ENCODE measurements at places on chromosomes 7 and 10. TPM values are rescaled to one million over a fixed set of nuclear protein-coding genes. Genes with fewer than 3 reads are reported as not detected.

DNA sequence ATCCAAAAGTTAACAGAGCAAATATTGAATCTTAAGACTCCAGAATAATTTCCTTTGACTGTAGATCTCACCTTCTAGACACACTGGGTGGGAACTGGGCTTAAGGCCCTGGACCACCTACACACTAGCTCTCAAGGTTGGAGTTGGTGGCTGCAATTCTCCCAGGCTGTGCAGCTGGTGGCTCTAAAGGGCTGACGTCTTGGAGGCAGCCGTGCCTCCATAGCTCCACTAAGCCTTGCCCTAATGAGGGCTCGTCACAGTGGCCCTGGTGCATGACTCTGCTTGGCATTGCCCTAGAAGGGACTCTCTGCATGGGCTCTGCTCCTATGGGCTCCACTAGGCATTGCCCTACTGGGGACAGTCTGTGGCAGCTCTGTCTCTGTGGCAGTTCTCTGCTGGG is 1005.2 kb downstream of the CCSER2 start:
- DNase-seq: no peak

The LBX1 gene
- not detected for total RNA-seq

The ZNF800 gene
- 44.0 TPM for total RNA-seq

The KIF11 gene
- total RNA-seq: 113 TPM

The ARHGAP21 gene
- 44.9 TPM for total RNA-seq

- no peak for DNase-seq
Measured at GRCh38 chr7:10845225-10845624, 128.4 kb upstream of the PHF14 start.

DNA sequence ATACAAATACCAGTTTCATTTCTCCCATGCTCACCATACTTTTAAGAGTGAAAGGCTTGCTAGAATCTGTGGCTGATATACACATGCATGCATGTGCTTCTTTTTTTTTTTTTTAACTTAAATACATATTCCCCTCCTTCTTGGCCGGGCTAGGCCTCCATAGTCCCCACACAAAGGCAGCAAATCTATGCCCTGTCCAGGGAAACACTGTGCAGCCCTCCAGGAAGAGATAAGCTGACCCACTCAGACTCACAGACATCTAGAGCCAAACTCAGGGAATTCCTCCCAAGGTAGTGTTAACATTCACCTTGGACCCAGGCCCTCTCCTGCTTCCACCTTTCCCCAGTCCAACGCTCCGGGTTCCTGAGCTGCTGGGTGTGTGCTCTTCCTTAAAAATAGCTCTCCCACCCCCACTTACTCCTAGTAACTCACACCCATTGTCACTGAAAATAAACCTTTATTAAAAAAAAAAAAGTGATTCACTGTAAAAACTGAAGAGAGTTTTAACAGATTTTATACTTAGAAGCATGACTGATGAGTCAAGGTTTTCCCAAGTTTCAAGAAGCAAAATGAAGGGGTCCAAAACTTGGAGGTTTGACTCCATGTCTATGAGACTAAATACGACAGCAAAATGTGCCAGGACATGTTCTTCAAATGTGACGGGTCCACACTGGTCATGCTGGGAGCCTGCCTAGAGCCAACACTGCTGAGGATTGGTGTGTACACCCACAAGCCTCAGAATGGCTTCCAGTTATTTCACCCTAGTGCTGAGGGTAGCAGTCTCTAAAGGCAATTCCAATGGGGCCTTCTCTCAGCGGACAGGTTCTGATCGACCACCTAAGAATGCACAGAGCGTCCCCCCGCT is 159.5 kb downstream of the GLI3 start:
- DNase-seq: no peak

DNA sequence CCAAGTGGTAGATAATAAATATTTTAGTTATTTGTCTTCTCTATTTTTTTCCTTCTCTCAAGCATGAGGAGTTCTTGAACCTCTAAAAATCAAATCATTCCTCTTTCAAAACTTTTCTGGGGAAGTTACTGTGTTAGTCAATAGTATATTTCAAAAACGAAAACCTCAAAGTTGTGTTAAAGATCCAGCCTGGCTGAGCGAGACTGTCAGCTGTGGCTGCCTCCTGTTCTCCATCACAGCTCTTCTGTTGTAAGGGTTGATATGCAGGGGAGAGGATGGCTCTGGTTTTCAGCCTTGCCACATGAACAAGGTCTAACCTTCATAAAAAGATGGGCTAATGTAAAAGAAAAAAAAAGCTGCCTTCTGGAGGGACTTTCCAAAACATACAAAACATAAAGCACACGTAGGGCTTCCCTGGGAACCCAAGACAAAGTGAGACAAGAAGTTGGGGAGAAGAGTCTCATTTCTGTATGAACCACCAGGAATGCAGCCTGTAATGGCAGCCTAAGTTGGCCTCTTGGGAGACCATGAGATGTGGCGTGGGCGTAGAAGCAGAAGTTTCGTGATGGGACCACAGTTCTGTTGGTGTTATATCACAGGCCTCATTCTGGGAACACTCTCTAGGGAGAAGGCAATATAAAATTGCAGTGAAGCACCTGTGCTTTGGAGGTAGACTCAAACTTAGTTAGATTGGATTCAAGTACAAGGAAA is 77.9 kb upstream of the FHIP2A start:
- DNase-seq: no peak

- no peak for DNase-seq
Measured at GRCh38 chr10:34313353-34313752, 501.7 kb downstream of the PARD3 start.

DNA sequence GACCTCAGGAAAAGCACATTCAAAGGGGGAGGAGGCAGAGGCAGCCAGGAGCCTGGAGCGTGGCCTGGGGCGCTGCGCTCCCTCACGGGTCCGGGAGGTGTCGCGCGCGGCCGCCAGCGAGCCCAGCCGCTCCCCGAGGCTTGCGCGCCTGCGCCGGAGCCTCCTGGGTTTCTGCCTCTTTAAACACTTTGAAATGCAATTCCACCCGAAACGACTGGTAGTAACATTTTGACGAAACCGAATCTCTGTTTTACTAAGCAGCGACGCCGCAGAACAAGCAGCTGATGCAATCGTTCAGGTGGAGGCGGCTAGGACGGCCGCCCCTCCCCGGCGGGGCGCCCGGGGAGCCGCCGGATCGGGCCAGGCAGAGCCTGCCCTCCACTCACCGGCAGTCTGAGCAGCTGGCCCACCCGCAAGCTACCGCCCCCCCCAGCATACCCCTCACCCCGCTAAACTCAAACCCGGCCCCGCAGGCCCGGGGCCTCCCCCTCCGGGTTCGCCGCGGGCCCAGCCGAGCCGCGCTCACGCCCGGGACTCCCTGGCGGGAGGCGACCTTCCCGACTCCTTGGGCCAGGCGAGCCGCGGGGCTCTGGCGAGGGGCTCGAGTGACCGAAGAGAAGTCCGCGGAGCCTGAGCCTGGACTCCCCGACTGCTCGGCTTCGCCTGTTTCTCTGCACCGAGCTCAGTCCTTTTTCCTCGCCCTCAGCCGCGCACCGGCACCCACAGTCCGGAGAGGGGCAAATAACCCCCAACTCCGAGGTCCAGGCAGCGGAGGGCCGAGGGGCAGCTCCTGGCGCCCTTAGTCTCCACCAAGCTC is 3.2 kb downstream of the MKX start:
- DNase-seq: peak; percentile 81

- no peak for DNase-seq
Measured at GRCh38 chr7:21336743-21337142, 91.1 kb upstream of the SP4 start.

DNA sequence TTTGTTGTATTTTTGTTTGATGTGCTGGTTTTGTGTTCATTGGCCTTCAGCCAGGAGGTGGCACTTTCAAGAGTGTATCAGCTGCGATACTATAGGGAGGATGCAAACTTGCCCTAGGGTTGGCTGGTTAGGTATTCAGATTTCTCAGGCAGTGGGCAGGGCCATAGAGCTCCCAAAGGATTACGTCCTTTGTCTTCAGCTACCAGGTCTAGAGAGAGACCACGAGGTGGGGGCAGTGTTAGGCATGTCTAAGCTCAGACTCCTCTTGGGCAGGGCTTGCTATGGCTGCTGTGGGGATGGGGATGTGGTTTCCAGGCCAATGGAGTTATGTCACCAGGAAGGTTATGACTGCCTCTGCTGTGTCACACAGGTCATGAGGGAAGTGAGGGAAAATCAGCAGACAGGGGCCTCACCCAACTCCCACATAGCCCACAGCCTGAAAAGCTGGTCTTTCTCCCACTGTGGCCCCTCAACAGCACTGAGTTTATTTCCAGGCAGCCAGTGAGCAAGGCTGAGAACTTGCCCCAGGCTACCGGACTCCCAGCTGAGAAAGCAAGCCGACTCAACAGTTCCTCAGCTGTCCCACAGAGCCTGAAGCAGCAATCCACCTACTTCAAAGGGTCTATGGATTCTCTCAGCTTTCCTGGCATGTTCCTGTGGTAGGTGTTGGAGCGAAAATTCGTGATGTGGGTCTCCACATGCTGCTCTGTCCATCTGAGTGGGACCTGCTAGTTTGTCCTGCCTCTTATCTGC is 227.4 kb upstream of the COBL start:
- DNase-seq: no peak

DNA sequence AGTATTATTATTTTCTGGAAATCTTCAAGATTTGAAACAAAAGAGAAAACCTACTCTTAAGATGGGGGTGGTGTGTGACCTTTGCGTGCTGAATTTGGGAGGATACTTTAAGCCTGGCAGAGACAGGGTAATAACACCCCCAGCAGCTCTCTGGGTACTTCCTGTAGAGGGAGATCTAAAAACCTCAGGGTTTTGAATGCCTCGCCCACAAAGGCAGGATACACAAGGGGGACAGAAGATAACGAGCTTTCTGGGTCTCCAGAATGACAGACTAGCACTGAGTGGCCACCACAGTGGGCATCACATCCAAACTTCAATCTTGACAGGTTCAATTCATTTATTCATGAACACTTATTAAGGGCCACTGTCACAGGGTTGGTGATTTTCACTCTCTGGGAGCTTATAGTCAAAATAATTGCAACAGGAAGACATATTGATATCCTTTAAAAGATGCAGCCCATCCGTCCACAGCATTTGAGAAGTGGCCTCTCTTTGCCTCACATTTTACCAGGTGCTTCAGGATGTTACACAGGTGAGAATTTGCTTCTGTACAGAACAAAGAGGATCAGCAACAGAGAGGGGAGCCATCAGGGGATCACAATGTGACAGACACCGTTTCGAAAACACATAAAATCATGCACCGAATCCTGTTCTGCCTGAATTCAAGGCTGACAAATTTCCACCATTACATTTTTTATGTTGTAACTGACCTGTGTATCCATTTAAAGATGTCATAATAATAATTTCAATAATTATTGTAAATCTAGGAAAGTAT is 14.3 kb downstream of the CPA1 start:
- DNase-seq: no peak

- no peak for DNase-seq
Measured at GRCh38 chr7:155705623-155706360, 61.3 kb downstream of the RBM33 start.

DNA sequence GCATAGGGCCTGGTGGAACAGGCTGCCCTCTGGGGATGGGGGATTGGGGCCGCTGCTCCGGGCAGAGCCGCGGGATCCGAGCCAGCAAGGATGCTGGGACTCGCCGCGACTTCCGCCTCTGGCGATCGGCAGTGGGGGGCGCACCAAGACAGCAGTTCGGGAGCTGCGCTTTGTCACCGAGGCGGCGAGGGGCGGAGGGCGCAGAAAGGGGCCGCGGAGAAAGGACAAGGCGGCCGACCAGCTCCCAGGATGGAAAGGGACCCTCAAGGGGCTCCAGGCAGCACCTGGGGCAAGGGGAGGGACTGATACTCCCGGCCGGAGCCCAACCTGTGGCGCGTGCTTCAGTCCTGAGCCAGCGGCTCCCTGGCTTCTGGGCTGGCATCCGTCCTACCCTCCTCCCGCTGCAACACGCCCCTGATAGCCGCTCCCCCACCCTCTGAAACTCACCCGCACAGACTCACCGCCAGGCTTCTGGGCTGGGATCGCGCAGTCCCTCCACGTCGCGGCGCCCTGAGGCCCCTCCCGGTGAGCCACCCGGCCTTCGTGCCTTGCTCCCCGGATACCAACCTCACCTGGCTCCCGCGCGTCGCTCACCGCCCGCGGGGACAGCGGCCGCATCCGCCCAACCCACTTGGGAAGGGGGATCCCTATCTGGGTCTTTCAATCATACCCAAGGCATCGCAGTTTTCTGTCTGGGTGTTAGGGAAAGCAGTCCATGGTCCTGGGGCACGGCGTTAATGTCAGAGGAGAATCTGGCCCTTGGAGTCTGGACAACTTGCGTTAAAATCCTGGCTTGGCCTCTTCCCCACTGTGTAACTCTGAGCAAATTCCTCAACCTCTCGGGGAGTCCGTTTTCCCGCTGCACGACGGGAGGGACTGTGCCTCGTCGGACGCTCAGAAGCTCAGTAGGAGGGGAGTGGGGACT is 7.0 kb upstream of the EVX1 start:
- no peak for DNase-seq

DNA sequence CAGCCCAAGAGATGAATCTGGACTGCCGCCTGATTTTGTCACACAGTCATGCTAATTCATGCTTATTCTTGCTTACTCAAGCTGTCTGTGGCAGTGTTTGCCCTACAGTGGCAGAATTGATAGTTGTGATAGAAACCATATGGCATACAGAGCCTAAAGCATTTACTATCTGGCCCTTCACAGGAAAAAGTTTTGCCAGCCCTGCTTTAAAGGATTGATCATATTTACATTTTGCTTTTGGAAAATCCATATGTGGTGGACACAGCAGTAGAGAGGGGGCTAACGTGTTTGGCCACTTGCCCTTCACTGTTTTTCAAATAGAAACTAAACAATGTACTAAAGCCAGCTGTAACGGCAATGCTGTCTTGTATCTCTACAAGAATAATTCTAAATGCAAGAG is 974.0 kb upstream of the GHITM start:
- DNase-seq: no peak

- DNase-seq: no peak
Measured at GRCh38 chr10:65350611-65351010, 1575.2 kb upstream of the LRRTM3 start.

DNA sequence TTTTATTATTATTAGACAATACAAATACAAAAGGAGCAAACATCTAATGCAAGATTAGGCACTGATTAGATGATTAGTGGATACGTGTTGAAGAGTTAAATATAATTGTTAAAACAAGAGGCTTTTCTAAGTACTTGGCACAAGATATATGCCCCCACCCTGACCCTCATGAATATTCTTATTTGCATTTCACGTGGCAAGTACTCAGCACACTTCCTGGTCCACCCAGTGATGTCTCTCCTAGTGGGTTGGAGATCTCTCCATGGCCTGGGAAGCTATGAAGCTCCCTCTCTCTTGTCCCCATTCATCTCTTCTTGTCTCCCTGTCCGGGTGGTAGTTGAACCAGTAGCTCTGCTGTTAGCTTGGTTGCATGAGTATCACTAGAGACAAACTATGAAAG is 375.3 kb downstream of the ADRA2A start:
- DNase-seq: no peak

GRCh38 chr10:33155720-33156638 is 178.5 kb downstream of the NRP1 start:
- DNase-seq: peak; percentile 79

Measured in OCI-LY7 (cell line).